ENCODE measurements at places on chromosomes 6 and 20. TPM values are rescaled to one million over a fixed set of nuclear protein-coding genes. Genes with fewer than 3 reads are reported as not detected.

The KCNQ5 gene
- 0.36 TPM for polyA plus RNA-seq

The VIP gene
- polyA plus RNA-seq, result not detected

The SDCBP2 gene
- 6.7 TPM for polyA plus RNA-seq

The CALHM6 gene
- polyA plus RNA-seq, result 2.0 TPM

The OR2H2 gene
- polyA plus RNA-seq, result not detected

The ARMH2 gene
- polyA plus RNA-seq, result not detected

The CLDN20 gene
- not detected for polyA plus RNA-seq

The SMPDL3A gene
- 3.9 TPM for polyA plus RNA-seq

- H3K27me3 ChIP-seq, result no peaks in the 10 kb centered on the region
- no peak overlapping the region for H3K4me3 ChIP-seq
- H3K36me3 ChIP-seq, result no peaks in the 10 kb centered on the region
Measured at GRCh38 chr6:24827162-24827561, 28.4 kb upstream of the ARMH2 start.

- DNase-seq, result no peak
- H3K27me3 ChIP-seq, result no peaks in the 10 kb centered on the region
- H3K36me3 ChIP-seq, result no peaks in the 10 kb centered on the region
- no peak overlapping the region for H3K27ac ChIP-seq
- H3K4me1 ChIP-seq, result no peaks in the 10 kb centered on the region
- no peak overlapping the region for H3K4me3 ChIP-seq
Measured at GRCh38 chr20:43824309-43825050, 90.2 kb upstream of the TOX2 start.

DNA sequence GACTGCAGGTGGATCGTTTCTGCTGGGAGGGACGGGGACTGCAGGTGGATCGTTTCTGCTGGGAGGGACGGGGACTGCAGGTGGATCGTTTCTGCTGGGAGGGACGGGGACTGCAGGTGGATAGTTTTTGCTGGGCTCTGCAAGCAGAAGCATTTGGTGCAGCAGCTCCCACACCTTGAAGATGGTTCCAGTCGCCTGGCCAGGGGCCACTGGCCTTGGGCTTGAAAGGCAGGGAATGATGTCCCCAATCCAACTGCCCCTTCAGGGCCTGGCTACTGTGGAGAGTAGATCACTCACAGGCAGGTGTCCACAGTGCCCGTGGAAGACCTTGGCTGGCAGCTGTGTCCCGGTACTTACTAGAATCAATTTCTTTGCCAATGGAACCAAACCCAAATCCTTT lies 68.2 kb downstream of the PSMG4 start:
- no peaks in the 10 kb centered on the region for H3K27me3 ChIP-seq
- H3K4me3 ChIP-seq, result no peak overlapping the region
- peaks cover 3% of the 10 kb centered on the region for H3K4me1 ChIP-seq
- no peaks in the 10 kb centered on the region for H3K36me3 ChIP-seq
- DNase-seq, result no peak

GRCh38 chr6:126743076-126743475 lies 375.4 kb upstream of the RSPO3 start:
- no peaks in the 10 kb centered on the region for H3K27me3 ChIP-seq
- no peaks in the 10 kb centered on the region for H3K4me1 ChIP-seq
- no peak overlapping the region for H3K4me3 ChIP-seq
- DNase-seq, result no peak
- no peaks in the 10 kb centered on the region for H3K36me3 ChIP-seq

DNA sequence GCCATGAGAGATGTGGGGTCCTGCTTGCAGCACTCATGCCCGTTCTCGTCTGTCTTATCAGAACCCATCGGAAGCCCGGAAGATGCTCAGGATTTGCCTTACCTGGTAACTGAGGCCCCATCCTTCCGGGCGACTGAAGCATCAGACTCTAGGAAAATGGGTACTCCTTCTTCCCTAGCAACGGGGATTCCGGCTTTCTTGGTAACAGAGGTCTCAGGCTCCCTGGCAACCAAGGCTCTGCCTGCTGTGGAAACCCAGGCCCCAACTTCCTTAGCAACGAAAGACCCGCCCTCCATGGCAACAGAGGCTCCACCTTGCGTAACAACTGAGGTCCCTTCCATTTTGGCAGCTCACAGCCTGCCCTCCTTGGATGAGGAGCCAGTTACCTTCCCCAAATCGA lies 8.3 kb downstream of the PI16 start:
- peak; percentile 95 for DNase-seq
- H3K4me1 ChIP-seq, result peaks cover 6% of the 10 kb centered on the region
- H3K27ac ChIP-seq, result no peak overlapping the region
- H3K36me3 ChIP-seq, result no peaks in the 10 kb centered on the region
- no peak overlapping the region for H3K4me3 ChIP-seq
- H3K27me3 ChIP-seq, result no peaks in the 10 kb centered on the region

DNA sequence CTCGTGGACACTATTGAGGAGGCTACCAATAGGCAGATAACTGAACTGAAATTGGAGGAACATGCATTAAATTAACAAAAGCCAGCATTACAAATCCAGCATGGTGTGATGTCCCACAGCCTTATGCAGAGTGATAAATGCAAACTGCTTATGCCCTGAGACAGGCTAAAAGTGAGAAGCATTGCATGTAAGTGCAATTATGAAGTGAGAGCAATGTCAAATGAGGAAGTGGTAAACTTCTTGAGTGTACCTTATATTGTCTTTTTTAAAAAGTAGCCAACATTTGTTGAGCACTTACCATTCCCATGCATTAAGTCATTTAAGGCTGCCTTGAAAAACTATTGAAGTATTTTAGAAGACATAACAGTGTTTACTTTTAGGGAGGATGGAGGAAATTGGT lies 212.2 kb downstream of the TBC1D7 start:
- H3K36me3 ChIP-seq, result no peaks in the 10 kb centered on the region
- DNase-seq, result no peak
- no peak overlapping the region for H3K27ac ChIP-seq
- peaks cover 6% of the 10 kb centered on the region for H3K4me1 ChIP-seq
- no peaks in the 10 kb centered on the region for H3K27me3 ChIP-seq

DNA sequence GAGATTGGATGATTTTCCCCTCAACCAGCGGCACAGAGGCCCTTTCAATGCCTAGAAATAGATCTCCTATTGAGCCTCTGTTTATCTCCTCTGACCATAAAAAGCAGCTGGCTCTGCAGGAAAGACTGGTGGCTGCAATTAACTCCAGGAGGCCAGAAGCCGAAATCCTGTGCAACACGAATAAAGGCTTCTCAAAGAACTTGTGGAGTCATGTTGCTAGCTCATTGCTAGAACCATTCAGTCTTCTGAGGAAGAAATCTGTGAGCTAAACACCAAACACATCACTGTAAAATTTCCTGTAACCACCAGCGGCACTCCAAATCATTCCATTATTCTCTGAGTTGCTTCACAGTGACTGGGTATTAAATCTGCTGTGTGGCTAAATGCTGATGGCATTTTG lies 49.1 kb upstream of the TPD52L1 start:
- peaks cover 3% of the 10 kb centered on the region for H3K4me1 ChIP-seq
- no peaks in the 10 kb centered on the region for H3K36me3 ChIP-seq
- no peaks in the 10 kb centered on the region for H3K27me3 ChIP-seq

GRCh38 chr20:57312138-57312537 lies 17.5 kb upstream of the SPO11 start:
- no peaks in the 10 kb centered on the region for H3K4me1 ChIP-seq
- no peaks in the 10 kb centered on the region for H3K27me3 ChIP-seq
- H3K4me3 ChIP-seq, result no peak overlapping the region
- H3K36me3 ChIP-seq, result no peaks in the 10 kb centered on the region
- H3K27ac ChIP-seq, result no peak overlapping the region

DNA sequence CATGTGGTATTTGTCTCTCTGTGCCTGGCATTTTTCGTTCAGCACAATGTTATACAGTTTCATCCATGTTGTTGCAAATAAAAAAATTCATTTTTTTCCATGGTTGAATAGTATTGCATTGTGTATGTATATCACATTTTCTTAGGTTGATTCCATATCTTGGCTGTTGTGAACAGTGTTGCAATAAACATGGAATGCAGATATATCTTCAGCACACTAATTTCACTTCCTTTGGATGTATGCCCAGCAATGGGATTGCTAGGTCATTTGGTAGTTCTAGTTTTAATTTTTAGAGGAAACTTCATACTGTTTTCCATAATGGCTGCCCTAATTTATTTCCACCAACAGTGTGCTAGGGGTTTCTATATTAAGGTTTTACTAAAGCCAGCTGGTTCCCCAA lies 52.6 kb downstream of the GFRAL start:
- no peaks in the 10 kb centered on the region for H3K4me1 ChIP-seq
- no peak overlapping the region for H3K27ac ChIP-seq
- H3K4me3 ChIP-seq, result no peak overlapping the region
- DNase-seq, result no peak
- H3K27me3 ChIP-seq, result no peaks in the 10 kb centered on the region
- H3K36me3 ChIP-seq, result no peaks in the 10 kb centered on the region

GRCh38 chr6:21791581-21791980 lies 198.0 kb downstream of the SOX4 start:
- H3K36me3 ChIP-seq, result peaks cover 10% of the 10 kb centered on the region
- no peak for DNase-seq
- no peaks in the 10 kb centered on the region for H3K27me3 ChIP-seq
- no peak overlapping the region for H3K4me3 ChIP-seq
- no peak overlapping the region for H3K27ac ChIP-seq
- H3K4me1 ChIP-seq, result no peaks in the 10 kb centered on the region

DNA sequence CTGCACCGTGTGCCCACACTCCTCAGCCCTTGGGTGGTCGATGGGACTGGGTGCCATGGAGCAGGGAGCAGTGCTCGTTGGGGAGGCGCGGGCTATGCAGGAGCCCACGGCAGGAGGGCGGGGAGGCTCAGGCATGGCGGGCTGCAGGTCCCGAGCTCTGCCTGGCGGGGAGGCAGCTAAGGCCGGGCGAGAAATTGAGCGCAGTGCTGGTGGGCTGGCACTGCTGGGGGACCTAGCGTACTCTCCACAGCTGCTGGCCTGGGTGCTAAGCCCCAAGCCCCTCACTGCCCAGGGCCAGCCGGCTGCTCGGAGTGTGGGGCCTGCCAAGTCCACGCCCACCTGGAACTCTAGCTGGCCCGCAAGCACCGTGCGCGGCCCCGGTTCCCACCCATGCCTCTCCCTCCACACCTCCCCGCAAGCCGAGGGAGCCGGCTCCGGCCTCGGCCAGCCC lies 55.9 kb upstream of the ECI2 start:
- H3K27ac ChIP-seq, result no peak overlapping the region

- DNase-seq, result no peak
- H3K36me3 ChIP-seq, result no peaks in the 10 kb centered on the region
- H3K4me1 ChIP-seq, result no peaks in the 10 kb centered on the region
- no peak overlapping the region for H3K27ac ChIP-seq
- no peak overlapping the region for H3K4me3 ChIP-seq
- no peaks in the 10 kb centered on the region for H3K27me3 ChIP-seq
Measured at GRCh38 chr6:134223796-134224420, 94.0 kb downstream of the SGK1 start.

DNA sequence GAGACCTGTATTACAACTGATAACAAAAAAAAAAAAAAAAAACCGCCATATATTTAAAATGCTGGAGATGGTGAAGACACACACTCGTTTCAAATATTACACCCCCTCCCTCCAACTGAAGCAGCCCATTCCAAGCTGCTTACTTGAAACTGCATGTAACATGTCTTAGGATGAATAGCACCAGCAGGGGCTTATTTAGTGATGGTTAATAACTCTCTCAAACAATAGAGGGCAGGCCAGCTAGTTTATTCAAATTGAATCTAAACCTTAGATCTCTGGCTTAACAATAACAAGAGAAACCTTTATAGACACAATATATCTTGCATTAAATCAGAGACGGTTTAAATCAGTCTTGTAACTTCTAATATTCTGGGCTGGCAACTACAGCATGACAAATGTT lies 9.3 kb upstream of the JPH2 start:
- no peak overlapping the region for H3K27ac ChIP-seq
- H3K4me3 ChIP-seq, result no peak overlapping the region
- H3K27me3 ChIP-seq, result no peaks in the 10 kb centered on the region
- DNase-seq, result no peak
- H3K4me1 ChIP-seq, result no peaks in the 10 kb centered on the region
- peaks cover 6% of the 10 kb centered on the region for H3K36me3 ChIP-seq

DNA sequence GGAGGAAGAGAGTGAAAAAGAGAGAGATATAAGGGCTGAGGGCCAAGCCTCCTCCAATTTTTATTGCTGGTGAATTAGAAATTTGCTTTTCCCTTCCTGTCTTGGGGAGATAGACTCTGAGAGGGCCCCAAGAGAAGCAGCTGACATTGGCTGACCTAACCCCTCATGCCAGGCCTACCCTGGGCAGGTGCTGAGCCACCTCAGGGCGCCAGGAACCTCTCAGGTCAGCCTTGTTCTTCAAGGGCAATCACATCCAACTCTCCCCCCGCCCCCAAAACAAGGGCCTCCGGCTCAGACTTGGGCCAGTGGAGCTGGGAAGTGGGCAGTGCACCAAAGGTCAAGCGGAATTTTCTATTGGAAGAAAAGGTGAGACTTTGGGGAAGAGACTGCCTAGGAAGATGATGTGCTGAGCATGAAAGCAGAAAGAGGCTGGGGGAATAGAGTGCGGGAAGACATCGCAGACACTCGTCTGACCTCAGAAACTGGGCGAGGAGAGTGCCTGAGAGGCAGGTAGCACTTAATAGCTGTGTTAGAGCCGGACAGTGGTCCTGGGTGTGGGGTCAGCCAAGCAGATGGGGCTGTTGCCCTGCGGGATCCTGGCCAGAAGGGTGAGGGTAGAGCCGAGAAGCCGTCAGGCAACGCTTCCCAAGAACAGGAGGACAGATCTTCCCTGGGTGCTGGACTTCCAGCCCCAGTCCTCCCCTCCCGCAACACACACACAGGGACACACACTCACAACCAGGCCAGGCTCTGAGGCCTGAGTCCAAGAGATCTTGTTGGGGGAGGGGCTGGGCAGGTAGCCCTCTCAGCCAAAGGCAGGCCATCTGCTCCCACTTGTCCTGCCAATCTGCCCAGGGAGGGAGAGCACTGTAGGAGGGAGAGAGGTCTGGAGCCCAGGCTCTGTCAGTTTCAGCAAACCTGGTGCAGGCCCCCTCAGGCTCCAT lies 3.7 kb upstream of the FASTKD5 start:
- peaks cover 9% of the 10 kb centered on the region for H3K4me1 ChIP-seq
- no peaks in the 10 kb centered on the region for H3K36me3 ChIP-seq
- H3K27ac ChIP-seq, result no peak overlapping the region
- H3K27me3 ChIP-seq, result no peaks in the 10 kb centered on the region
- no peak for DNase-seq
